Activated gamma-delta T cell treated with Interleukin-2 at 50 U/mL for 16 hours (primary cell): ENCODE measurements at places on chromosomes 2 and 18.
A peak's percentile ranks its signal among the peaks of the same experiment; 100 is the strongest.

DNA sequence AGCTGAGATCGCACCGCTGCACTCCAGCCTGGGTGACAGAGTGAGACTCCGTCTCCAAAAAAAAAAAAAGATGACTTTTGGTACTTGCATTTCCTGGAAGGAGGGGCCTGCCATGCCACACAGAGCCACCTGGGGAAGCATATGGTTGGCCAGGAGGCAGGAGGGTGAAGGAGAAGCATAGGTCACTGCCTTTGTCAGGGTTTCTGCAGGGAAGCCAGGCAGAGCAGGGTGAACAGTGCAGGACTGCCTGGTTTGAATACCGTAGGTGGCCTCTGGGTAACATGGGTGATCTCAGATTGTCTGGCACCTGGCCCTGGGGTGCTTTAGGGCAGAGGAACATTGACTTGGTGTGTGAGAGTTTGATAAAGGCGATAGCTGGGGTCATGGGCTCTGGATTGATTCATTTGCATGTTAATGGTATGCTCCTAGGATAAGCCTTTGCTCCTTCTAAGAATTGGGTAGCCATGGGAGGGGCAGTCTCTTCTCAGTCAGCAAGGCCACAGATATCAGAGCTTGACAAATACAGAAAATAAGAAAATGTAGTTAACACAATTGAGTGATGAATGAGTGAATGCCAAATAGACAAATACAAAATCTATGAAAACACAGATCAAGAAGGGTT is 124.0 kb upstream of the SEC11C start:
- DNase-seq, result no peak

DNA sequence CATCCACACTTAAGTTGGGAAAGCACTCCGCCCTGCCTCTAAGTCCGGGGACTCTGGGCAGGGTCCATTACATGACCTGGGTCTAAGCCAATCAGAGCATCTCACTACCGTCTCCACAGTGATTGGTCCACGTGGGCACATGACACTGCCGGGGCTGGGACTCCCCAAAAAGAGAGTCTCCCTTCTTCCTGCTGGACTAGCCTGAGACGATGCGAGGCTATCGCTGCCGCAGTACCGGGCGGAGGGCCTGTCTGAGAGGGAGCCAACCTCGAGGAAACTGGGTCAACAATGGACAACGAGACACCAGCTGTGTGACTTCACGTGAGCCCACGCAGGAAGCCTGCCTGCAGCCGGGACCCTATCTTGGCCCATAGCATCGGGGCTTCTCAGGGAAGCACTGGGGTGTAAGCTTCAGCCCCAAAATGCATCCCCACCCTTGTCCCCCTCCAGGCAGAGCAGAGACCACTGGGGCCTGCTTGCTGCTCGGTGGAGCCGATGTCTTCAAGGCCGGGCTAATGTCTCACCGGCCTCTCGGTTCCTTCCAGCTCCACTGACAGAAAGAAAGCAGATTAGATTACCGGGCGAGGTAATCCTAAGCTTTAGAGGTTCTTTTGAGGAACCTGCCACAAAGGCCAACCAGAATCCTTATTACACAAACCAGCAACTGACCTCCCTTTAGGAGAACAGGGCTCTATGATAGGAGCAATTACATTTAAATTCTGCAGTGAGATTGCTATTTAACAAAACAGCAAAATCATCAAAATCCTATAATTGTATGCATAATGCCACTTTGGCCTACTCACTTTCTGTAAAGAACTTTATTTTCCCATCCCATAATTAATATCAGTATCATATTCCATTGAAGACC is 21.3 kb upstream of the COPS8 start:
- DNase-seq, result no peak

DNA sequence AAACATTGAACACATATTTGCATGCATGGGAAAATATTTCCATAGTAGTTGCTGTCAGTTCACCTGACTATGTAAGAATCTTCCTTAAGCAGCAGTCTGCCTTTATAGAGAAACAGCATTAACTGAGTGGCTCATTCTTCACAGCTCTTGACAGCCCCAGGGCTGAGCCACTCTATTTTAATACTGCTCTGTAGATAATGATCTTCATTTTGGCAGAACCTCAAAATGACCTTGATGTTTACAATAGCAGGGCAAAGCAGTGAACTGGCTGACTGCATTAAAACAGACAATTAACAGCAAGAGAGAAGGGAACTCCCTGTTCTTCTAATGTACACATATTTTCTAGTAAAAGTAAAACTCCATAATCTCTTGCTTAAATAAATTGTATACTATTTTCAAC is 580.6 kb upstream of the SOX11 start:
- DNase-seq, result no peak

DNA sequence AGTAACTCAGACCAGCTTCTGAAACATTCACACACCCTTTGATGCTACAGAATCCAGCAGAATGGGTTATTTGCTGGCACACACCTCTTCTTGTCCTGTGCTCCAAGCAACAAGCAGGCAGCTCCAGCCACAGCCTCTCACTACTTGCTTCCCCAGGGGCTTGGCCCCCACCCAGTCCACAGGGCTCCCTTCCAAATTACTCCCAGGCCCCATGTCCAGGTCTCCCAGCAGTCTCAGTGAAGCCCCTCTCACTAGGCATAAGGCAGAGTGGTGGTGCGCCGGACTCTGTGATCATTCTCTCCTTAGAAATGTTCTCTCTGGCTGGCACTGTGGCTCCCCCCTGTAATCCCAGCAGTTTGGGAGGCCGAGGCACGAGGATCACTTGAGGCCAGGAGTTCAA is 25.9 kb downstream of the ITM2C start:
- DNase-seq, result no peak

GRCh38 chr2:26942543-26943295 is 27.7 kb upstream of the MAPRE3 start:
- DNase-seq, result peak; percentile 57

GRCh38 chr2:201466050-201466675 is 14.6 kb downstream of the STRADB start:
- DNase-seq, result no peak

- DNase-seq, result no peak
Measured at GRCh38 chr2:10597956-10598355, 91.8 kb downstream of the NOL10 start.

DNA sequence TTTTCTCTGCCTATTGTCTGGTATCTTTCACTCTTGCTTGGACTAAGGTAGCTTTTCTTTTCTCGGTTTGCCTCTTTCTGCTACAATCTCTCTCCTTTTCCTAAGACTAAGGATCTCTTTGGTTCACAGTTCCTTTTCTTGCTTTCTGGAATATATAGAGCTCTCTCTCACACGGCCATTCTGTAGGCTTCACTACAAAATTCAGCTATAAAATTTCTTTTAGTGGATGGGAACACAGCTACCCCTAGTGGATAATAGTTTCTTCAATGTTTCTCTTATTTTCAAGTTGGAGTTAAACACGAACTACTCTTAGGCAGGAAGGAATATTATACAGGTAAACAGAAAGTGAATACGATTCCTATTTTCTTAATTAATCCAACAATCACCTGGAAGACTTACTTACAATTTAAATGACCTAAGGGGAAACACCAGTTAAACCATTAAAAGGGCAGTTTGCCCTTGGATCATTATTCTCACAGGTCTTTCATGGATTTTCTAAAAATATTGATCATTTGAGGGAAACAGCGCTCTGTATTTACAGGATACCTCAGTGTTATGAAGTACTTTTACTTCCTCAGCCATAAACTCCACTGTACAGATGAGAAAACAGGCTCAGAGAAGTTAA is 140.5 kb downstream of the LRP2 start:
- DNase-seq, result no peak

- DNase-seq, result no peak
Measured at GRCh38 chr2:126949775-126950174, 51.1 kb downstream of the TEX51 start.

GRCh38 chr2:204470178-204470620 is 75.1 kb upstream of the PARD3B start:
- DNase-seq, result no peak

- DNase-seq, result no peak
Measured at GRCh38 chr2:115161081-115161770, 718.8 kb downstream of the DPP10 start.

- DNase-seq, result no peak
Measured at GRCh38 chr18:34643989-34644388, 66.1 kb upstream of the DTNA start.

GRCh38 chr2:27736890-27737204 is 34.7 kb upstream of the MRPL33 start:
- no peak for DNase-seq

DNA sequence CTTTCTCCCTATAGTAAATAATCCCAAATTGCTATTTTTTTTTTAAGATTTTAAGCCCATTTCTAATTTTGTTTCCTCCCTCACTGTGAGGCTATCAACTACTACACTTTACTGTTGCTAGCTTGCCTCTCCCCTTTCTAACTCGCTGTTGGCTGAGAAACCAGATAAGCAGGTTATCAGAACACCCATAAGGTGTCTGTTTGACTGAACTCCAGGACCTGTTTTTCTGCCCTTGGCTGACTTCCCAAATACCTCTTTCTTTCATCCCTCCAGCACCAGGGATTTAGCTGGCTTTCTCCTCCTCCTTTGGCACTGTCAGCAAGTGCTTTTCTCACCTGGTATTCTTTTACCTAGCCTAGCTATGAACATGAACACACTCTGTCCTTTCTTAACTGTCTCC is 11.1 kb downstream of the TRAK2 start:
- DNase-seq, result no peak

GRCh38 chr2:48346124-48346536 is 183.8 kb upstream of the STON1 start:
- no peak for DNase-seq

DNA sequence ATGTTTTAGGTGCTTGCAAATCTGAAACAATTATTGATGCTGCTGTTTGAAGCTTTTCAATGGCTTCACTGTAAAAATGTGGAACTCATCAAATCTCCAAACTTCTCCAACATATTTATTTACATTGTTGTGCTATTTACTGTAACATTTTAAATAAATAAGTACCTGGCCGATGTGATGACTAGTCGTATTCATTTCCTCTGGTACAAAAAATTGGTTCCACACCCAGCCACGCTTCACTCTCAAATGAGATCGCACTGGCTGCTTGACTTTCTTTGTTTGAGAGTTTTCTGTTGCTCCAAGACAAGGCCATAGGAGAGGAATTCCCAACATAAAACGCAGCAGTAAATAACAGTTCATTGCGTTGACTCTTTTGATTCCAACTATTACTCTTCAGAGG is 32.0 kb downstream of the CDH19 start:
- no peak for DNase-seq

DNA sequence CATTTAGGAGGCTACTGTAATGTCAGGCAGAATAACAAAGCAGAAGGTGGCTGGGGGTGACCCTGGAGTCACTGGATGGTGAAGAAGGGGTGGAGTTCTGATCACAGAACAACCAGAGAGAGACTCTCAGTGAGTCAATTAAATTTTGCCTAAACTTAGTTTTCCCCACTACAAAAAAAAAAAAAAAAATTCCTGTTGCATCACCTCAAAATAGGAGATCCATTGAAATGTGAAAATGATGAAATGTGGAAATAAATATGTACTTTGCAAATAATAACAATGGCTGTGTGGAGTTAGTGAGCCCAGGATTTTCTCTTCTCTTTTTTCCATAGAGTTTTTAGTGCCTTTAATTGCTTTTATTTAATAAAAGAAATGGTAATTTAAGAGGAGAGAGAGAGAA is 165.5 kb downstream of the GFPT1 start:
- no peak for DNase-seq

- no peak for DNase-seq
Measured at GRCh38 chr18:3447068-3447894, 2.7 kb upstream of the TGIF1 start.

GRCh38 chr2:159066541-159067156 is 98.2 kb downstream of the TANC1 start:
- DNase-seq, result no peak

- no peak for DNase-seq
Measured at GRCh38 chr2:212343167-212343566, 195.4 kb downstream of the ERBB4 start.

DNA sequence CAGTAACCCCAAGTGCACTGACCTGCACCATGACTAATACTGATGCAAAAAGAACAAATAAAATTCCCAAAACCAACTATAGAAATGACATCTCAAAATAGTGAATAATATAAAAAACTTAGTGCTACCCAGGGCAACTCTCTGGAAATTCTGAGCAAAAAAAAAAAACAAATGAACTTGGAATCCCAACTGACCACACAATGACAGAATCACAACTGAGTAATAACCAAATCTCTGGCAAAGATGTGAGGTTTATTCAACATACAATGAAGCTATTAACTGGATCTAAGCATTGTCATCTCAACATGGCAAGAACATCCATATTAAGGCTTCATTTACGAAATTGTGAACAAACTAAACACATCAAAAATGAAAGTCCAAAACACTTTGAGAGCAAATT is 22.7 kb downstream of the EXOC6B start:
- DNase-seq, result no peak

GRCh38 chr2:42856106-42856860 is 63.9 kb upstream of the HAAO start:
- DNase-seq, result no peak

DNA sequence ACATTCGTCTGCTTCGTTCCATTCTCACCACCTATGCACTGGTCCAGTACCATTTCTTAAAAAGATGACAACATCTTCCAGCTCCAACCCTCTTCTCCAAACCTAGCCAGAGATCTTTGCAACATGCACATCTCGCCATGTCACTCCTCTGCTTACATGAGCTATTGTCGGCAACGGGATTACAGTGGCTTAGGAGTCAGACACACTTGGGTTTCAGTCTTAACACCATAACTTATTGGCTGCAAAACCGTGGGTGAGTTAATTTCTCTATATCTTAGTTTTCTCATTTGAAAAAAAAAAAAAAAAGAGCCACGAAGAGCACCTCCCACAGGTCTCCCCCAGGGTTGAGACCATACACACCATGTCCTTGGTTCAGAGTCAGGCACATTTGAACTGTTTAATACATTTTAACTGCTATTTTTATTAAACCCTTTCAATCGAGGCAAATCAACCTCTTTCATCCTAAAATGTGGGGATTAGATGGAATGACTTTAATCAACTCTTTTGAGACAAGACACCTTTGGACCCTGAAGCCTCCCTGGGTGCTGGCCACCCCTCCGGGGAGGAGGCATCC is 889 bp downstream of the ANKRD29 start:
- DNase-seq, result no peak

DNA sequence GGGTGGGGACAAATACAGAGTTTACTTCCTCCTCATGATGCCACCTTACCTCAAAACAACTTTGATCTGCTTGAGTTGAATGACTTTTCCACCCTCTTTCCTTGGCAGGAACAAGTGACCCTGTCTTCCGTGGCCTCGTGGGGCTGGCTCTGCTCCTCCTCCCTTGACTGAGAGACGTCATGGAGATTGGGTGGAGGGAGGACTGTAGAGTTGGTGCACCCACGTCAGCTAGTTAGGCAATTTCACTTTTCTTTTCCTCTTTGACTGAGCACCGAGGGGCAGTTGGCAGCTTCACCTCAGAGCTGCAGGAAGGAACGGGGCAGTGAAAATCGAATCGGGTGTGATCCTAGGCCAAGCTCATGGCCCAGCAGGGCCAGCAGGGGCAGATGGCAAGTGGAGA is at the start of gene SP140:
SP140 (plus strand) TSS at position 251 of the 400 bp plus-strand sequence; CDS start at position 360, 109 bp downstream.
- peak; percentile 65 for DNase-seq

DNA sequence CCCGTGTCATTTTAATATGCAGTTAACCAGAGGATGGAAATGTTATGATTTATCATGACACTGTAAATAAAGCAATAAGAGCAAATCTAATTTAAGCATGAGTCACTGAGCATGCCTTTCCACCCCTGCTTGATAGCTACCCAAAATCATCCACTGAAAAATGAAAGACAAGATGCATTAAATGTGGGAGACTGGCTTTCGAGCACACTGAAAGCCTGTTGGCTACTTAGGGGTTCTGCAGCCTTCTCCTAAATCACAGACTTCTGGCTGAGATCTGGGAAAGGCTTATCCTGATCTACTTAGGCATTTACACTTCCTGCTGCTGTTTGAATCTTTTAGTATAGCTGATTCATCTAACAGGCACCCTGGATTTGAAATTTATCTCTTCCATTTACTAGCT is 778.3 kb upstream of the CDH7 start:
- no peak for DNase-seq
